NCI-H1436 (cell line): ENCODE measurements at places on chromosomes 7 and 10.

DNA sequence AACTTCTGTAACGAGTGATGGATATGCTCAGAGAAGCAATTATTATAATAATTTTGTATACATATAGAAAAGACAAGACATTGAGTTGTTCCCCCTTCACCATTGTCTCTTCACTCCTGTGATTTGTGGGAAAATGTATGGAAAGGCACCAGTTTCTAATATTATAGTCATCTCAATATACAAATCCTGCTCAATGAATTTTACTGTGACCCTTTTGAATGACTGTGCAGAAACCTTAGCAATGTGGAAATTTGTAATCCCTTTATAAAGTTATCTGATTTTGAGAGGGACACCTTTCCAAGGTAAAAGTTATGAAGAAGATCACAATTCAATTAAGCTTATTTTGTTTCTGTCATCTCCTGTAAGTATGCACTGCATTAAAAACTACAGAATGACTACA is 74.3 kb upstream of the DKK1 start:
- no peak for DNase-seq

GRCh38 chr10:101114646-101115045 is 16.5 kb upstream of the TLX1 start:
- no peak for DNase-seq

DNA sequence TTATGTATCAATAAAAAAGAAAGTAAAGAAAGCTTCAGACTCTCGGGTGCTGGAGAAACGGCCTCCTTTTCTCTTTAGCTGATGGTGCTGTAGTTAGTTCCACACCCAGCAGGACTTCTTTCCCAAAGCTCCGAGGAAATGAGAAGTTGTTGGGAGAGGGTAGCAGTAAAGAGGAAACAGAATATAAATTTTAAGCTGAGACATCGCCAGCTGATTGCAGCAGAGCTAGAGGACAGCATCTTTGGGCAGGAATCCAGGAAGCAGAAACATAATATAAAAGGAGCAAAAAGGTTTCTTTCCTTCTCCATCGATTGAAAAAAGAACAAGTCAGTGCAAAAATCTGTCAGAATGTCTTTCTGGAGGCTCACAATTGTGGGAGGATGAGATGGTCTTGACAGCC is 616.9 kb upstream of the FOXK1 start:
- DNase-seq, result no peak

DNA sequence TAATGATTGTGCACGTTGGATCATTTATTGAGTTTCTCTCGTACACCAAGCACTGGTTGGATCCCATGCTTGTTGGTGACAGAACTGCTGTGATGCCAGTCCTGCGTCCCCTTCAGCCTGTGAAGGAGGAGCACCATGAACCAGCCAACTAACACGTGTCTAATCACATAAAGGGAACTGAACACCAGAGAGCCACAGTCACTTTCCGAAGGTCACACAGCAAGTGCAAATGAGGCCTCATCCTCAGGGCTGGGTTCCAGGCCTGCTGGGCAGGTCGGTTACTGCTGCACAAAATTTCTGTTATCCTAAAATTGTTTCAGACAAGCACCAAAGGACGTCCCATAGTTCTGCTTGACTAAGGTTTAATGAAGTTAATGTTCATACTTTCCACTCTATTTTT is 332.0 kb upstream of the ZNF32 start:
- no peak for DNase-seq

- no peak for DNase-seq
Observed at GRCh38 chr10:119673271-119673670, 22.1 kb downstream of the BAG3 start.

DNA sequence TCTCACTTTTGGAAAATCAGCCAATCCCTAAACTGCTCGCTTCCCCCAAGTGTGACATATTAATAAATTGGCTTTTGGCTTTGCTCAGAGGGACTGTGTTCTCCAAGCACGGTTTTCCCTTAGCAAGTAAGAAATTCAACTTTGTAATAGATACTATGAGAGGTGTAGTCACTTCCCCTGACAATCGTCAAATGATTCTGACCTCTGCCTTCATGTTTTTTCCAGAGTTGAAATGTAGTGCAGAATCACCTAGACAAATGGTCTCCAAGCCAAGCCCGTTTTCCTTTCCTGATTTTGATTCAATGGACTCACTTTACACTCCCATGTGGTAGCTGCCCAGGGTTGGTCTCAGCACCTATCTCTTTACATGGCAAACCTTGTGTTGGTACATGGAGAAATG is 99.1 kb downstream of the ARL4A start:
- no peak for DNase-seq

GRCh38 chr7:103795787-103796186 is 193.7 kb downstream of the RELN start:
- DNase-seq, result no peak

DNA sequence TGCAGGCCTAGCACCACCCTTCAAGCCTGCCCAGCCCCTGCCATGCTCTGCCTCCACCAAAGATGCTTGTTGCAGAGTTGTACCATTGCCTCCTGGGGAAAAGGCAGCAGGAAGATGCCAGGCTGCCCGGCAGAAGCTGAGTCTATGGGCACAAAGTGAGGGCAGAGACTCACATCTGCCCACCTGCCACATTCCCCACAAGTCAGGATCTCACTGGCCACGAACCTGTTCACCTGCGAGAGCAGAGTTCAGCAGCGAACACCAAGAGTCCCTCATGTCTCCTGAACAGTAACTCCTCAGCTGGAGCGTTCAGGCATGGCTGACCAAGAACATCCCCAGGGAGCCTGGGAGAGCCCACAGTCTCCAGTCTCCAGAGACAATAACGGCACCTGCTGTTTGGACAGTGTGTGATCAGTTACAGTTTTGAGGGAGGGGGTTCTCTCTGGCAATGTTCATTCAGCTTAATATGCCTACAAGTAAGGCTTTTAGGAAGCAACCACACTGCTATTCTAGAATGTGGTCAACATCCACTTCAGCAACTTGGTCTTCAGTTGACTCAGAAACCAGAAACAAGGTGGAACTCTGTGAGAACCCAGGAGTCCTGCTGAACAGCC is 78.5 kb downstream of the GRID1 start:
- peak; percentile 75 for DNase-seq

- no peak for DNase-seq
Observed at GRCh38 chr7:80014511-80014910, 120.1 kb upstream of the GNAI1 start.

DNA sequence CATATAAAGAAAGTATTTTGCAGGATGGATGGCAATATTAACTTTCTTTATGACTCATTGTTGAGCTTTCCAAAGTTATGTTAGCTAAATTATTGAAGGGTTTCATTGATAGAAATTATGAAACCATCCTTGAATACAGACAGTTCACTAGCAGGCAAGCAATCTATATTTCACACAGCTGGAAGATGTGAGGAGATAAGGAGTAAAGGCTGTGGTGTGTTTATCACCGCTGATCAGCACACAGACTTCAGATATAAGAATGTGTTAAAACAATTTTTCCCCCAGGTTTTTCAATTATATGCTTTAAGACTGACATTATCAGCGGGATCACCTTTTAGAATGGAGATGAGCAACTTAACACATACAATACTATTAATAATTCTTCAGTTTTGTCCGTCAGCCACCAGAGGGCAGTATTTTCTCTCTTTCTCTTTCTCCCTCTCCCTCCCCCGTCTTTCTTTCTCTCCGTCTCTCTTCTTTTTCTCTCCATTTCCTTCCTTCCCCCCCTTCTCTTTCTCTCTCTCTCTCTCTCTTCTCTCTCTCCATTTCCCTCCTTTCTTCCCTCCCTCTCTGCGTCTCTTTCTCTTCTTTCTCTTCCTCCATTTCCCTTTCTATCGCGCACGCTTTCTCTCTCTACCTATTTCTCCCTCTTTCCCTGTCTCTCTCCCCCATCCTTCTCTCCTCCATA is 62.9 kb upstream of the FAM171A1 start:
- DNase-seq, result peak; percentile 27

- no peak for DNase-seq
Observed at GRCh38 chr10:95506056-95506737, 55.0 kb downstream of the SORBS1 start.

GRCh38 chr7:116446212-116446855 is 53.2 kb upstream of the CAV2 start:
- no peak for DNase-seq

- no peak for DNase-seq
Observed at GRCh38 chr7:158519633-158520174, 67.9 kb downstream of the PTPRN2 start.

- no peak for DNase-seq
Observed at GRCh38 chr10:71187600-71187999, 24.8 kb upstream of the UNC5B start.

DNA sequence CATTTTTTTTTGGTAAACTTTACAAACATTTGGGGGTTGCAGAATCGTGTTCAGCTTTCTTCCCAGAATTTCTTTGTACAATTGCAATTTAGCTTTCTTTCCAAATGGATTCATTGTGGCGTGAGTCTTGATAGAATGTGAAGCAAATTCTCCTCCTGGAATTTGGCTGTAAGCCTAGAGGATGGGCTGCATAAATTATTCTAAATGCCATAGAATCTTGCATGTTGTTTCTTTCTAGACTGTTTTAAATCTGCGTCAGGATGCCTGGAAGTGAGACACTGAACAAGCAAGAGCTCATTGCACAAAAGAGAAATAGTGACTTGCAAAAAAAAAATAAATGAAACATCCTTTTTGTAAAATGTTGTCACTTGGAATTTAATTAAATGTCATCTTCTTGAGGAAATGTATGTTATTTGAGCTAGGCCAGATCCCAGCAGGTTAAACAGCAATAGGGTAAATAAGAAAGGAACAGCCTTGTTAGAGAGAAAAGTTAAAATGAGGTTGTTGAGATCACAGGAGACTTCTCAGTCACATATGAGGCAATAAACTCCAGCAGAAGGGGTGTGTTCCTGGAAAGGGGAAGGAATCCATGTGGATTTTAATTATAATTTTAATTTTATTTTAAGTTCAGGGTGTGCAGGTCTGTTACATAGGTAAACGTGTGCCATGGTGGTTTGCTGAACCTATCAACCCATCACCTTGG is 483.0 kb downstream of the PLXDC2 start:
- no peak for DNase-seq

GRCh38 chr10:21173802-21174714 is 276.9 kb upstream of the NEBL start:
- peak; percentile 66 for DNase-seq

- no peak for DNase-seq
Observed at GRCh38 chr10:46048152-46048551, 2.1 kb upstream of the MSMB start.

- DNase-seq, result no peak
Observed at GRCh38 chr7:50153148-50153547, 60.1 kb upstream of the ZPBP start.

- no peak for DNase-seq
Observed at GRCh38 chr10:98456043-98456570, 9.4 kb upstream of the HPS1 start.

DNA sequence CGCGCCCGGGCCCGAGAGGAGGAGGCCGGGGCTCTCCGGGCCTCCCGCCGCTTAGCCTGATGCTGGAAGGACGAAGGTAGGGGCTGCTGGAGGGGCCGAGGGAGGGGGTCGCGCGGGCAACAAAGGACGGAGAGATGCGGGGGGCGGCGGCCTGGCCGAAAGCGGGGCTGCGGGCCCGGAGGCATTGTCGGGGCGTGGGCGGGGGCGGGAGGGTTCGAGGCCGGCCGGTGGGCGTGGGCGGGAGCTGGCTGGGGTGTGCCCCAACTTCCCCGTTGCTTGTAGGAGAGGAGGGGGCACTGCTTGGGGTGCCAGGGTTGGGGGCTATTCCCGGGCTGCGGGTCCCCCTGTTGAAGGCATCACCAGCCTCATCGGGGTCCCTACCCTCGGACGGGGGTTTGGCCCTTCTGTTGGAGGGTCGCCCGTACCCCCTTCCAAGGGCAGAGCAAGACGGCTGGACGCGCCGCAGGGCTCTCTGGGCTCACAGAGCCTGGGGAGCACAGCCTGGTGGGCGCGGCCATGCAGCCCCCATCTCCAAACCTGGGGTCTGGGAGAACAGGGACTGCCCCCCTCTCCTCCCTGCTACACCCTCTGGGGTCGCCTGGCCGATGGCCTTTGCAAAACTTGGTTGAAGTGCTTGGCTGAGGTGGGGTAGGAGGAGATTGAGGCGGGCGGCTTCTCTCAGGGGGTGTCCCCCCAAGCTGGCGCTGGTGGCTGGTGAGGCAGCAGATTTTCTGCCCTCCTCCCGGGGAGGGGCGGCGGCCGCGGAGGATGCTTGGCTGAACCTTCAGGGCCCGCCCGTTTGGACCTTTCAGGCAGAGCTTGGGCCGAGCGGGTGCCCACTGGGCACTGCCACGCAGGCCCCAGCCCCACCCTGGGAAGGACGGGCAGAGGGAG is 699 bp downstream of the CLIP2 start:
- DNase-seq, result no peak

- no peak for DNase-seq
Observed at GRCh38 chr7:44277851-44278250, 47.5 kb downstream of the CAMK2B start.

DNA sequence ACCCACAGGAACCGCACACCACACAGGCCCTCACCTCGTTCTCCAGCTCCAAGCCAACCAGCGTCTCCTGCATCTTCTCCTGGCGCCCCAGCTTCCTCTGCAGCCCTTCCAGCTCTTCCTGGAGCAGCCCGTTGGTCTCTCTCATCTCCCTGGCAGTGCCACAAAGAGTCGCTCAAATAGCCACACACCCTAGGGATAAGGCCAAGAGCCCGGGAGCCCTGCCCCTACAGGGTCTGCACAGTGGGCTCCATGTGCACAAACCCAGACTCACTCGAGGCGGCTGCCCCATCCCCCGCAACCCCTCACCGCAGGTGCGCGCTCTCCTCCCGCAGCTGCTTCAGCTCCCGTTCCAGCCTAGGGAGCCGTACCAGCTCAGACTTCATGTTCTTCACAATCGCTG is 16.9 kb downstream of the MAD1L1 start:
- no peak for DNase-seq

DNA sequence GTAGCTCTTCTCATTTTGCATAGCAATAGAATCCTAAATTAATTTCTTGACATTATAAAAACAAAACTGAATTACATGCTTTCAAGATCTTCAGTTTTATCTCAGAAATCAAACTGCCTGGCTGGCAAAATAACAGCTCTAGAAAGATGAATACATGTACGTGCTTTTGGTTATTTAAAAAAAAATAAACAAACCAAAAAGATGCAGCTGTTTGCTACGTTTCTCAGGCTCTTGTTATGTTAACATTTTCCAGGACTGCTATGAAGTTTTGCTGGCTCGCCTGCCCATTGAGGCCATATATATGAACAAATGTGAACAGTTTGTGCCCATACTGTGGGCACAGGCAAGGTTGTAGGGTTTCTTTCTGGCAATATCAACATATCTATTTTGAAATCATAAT is 86.6 kb downstream of the ODAD2 start:
- DNase-seq, result no peak
